Esophagus muscularis mucosa (tissue), 4 donors: ENCODE measurements at places on chromosomes 16 and 17. TPM values are rescaled to one million over a fixed set of nuclear protein-coding genes. Genes with fewer than 3 reads are reported as not detected.

NPB gene
- not detected for total RNA-seq

C17orf67 gene
- total RNA-seq: 3.0 TPM

DNA sequence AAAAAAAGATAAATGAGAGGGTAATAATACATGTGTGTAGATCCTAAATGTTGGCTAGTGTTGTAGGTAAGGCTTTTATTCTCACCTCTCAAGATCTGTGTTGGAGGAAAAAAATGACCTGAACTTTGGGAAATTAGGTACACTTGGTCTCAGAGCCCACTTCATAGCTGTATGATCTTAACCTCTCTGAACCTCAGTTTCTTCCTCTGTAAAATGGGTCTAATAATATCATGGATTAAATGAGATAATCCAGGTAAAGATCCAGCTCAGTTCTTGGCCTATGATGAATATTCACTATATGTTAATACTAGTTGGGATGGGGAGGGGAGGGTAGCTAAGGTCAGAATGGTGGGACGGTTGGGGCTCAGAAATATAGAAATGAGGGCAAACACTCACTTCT, 24.3 kb upstream of the GPRC5B start:
- no peak for DNase-seq

DNA sequence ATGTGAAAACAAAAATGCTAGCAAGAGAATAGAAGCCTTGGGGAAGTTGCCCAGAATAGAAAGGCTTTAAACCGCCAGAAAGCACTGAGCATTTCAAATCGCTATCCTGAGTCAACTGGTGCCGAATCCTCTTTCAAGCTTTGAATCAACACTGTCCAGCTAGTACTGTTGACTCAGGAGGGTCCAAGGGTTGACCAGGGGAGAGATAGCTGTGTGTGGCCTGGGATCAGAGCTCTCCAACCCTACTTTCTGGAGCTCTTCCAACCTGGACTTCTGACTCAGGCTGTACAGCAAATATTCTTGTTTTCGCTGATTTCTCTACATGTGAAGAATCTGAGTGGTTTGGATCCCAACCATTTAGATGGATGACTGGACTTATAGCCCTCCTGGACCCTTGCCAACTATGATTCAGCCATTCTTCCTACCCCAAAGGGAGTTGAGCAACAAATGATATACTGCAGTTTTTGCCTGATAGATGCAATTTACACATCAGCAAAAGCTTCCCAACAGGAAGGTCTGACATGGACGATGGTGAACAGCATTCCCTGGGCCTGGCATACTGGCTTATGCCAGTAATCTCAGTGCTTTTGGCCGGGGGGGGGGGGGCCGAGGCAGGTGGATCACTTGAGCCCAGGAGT, 154.0 kb upstream of the SDK2 start:
- no peak for DNase-seq

- DNase-seq: no peak
These were observed 4.8 kb downstream of the CDK5R1 start for GRCh38 chr17:32491371-32492263.

GRCh38 chr17:19583871-19584270, 50.2 kb downstream of the SLC47A1 start:
- no peak for DNase-seq
